ENCODE measurements at places on chromosomes 1 and 21.

GRCh38 chr1:89356658-89357400 is 7.0 kb upstream of the GBP6 start:
- DNase-seq, result no peak

DNA sequence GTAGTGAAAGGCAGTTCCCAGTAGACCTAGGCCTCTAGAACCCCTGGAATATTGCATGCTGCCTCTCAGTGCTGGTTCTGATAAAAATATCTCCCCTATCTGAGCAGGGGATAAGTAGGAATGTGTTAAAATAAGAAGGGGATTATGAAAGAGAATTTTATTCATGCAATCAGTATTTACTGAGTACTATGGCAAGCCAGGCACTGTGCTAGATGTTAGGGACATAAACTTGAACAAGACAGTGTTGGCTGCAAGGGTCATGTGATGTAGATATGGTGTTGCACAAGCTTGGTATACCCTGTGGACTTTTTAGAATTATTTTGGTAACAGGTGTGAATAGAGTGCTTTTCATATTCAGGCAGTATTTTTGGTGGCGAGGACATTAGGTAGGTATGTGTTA is 23.6 kb downstream of the NOS1AP start:
- no peak for DNase-seq

DNA sequence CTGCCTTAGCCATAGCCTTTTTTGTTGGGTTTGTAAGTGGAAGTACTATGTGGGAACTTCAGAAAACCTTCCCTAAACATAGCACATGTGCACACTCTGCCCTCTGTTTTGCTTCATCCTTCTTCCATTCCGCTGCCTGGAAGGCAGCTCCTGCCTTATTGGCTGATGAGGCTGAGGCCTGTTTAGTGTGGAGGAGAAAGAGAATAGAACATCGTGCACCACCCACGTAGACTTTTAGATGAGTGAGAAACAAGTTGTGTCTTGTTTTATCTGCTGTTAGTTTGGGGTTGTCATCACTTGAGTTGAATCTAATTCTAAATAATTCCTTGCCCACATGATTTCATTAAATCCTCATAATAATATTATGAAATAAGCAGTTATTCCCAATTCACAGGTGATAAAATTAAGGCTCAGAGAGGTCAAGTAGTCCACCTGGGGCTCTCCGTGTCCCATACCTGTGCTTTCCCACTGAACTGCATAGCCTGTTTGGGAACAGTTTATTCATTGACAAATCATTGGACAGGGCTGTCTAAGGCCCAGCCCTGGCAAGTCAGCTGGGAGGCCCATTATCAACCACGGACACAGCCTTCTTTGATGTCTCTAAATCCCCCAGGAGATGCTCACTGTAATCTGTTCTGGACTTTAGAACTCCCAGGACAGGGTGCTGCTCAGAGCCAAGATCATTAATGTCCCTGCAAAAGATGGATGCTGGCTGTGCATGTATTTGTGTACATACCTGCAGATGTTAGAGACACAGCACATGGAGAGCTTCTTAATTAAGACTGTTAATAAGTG is 93.0 kb downstream of the ABCA4 start:
- DNase-seq, result no peak

DNA sequence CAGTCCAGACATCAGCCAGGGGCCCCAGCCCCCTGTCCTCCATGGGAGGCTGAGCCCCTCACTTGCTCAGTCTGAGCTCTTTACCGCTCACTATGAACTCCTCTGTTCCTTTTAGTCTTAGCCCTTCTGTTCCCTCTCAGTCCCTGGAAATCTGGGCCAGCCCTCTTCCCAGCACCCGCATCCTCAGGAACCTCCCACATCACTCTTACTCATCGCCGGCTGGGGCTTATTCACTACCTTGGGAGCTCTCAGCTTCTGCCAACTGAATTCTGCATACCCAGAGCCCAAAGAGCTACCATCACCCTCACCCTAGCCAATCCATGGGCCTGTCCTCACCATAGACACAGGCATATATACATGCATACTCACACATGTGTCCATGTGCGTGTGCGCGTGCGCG is 11.5 kb downstream of the KNCN start:
- no peak for DNase-seq

- DNase-seq, result no peak
These were observed 6.0 kb upstream of the AGPAT3 start for GRCh38 chr21:43858806-43859648.

DNA sequence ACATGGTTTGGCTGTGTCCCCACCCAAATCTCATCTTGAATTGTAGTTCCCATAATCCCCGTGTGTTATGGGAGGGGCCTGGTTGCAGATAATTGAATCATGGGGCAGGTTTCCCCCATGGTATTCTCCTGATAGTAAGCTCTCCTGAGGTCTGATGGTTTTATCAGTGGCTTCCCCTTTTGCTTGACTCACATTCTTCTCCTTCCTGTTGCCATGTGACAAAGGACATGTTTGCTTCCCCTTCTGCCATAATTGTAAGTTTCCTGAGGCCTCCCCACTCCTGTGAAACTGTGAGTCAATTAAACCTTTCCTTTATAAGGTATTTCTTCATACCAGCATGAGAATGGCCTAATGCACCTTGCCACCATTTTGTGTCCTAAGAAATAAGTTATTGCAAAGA is 415.0 kb downstream of the COL11A1 start:
- DNase-seq, result no peak

DNA sequence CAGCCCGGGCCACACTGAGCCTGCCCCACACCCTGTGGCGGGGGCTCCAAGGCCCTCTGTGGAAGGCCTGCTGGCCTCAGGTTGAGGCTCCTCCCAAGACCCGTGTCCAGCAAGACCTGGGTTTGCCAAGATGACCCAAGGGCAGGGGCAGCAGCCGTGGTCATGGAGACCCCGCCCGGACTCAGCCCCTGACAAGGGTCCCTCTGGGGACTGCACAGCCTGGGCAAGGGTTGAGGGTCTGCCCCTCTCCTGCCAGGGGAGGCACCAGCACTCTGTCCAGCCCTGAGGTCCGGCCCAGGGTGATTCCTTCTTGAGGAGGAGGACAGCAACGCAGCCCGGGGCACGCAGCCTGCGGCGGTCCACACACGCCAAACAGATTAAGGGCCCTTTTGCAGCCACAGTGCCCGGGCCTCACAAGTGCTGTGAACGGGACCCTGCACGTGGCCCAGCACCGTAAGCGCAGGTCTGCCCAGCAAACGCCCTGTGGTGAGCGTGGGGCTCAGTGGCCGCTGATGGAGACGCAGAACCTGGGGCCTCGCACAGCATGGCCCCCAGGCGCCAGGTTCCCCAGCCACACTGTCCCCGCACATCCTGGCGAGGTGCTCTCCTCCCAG is 3.4 kb downstream of the SPATC1L start:
- DNase-seq, result no peak

GRCh38 chr1:70503358-70503757 is 92.3 kb downstream of the CTH start:
- no peak for DNase-seq

GRCh38 chr1:10664251-10664650 is 132.2 kb downstream of the CASZ1 start:
- no peak for DNase-seq

GRCh38 chr1:227244339-227245118 is 73.8 kb downstream of the CDC42BPA start:
- DNase-seq, result no peak

GRCh38 chr1:23166854-23167253 is 1.8 kb downstream of the LUZP1 start:
- DNase-seq, result no peak

- DNase-seq, result no peak
These were observed 71.2 kb downstream of the CHRM3 start for GRCh38 chr1:239457491-239458143.

DNA sequence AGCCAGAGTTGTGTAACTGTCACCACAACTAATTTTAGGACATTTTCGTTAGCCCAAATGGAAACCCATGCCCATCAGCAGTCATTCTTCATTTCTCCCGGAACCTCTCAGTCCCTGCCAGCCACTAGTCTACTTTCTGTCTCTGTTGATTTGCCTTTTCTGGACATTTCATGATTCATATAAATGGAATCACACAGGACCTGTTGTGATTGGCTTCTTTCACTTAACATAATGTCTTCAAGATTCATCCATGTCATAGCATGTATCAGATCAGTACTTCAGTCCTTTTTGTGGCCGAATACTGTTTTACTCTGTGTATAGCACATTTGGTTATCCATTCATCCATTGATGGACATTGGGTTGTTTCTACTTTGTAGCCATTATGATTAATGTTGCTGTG is 7.1 kb downstream of the SLC66A1 start:
- no peak for DNase-seq

DNA sequence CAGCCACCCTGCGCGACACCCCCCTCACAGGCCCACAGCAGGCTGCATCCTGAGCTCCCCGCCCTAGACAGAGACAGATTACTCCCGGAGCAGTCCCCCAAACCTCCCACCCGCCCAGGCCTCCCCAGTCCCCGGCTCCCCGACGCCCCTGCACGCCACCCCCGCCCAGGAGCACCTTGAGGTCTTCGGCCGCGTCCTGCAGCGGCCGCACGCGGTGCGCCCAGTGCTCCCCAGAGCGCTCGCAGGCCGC is 731 bp downstream of the TRIM11 start:
- DNase-seq, result no peak

DNA sequence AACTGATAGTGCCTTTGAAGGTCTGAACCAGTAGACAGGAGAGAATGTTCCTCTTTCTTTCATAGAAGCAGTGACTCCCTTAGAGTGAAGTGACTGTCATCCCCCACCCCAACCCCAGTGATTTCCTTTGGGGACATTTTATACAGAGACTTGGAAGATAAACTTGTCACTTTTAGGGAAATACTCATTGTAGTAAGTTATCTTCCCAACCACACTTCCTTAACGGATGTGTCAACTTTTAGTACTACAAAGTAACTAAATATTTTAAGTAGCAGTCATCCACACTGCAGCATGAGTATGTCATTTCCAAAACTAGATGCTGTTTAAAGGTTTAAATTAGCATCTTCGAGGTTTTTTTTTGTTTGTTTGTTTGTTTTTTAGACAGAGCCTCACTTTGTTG is 13.7 kb downstream of the LRRC8B start:
- DNase-seq, result no peak

DNA sequence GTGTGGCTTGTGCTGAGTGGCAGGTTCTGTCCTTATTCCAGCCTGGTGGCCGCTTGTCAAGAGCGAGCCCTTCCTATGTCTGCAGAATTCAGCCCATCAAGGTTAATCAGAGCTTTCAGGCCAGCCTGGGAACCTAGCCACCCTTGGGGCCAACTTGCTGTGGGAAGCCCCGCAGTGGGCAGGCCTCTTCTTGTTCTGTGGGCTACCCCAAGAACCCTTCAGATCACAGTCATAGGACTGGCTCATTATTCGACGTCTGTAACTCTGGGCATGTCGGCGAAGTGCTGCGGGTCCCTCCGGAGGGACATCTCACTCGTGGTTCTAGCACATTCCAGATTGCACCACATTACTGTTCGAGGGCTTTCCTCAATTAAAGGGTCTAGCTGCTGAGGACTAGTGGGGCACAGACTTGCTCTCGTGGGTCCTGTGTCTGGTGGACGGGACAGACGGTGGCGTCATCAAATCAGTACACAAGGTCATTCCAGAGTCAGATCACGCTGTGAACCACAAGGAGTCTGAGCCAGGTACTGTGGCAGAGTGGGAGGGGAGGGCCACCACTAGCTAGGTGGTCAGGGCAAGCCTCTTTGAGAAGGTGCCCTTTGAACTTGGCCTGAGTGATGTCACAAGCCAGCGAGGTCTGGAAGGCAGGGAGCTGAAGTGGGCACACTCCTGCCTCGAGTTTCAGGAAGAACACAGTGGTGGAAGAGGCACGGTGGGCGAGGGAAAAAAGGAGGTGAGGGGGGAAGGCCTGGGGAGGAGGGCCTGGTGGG is 20.3 kb upstream of the TNFRSF1B start:
- no peak for DNase-seq

GRCh38 chr1:99347041-99347684 is 82.9 kb downstream of the PLPPR4 start:
- no peak for DNase-seq

- no peak for DNase-seq
These were observed 803 bp downstream of the COP1 start for GRCh38 chr1:176206006-176206960.

DNA sequence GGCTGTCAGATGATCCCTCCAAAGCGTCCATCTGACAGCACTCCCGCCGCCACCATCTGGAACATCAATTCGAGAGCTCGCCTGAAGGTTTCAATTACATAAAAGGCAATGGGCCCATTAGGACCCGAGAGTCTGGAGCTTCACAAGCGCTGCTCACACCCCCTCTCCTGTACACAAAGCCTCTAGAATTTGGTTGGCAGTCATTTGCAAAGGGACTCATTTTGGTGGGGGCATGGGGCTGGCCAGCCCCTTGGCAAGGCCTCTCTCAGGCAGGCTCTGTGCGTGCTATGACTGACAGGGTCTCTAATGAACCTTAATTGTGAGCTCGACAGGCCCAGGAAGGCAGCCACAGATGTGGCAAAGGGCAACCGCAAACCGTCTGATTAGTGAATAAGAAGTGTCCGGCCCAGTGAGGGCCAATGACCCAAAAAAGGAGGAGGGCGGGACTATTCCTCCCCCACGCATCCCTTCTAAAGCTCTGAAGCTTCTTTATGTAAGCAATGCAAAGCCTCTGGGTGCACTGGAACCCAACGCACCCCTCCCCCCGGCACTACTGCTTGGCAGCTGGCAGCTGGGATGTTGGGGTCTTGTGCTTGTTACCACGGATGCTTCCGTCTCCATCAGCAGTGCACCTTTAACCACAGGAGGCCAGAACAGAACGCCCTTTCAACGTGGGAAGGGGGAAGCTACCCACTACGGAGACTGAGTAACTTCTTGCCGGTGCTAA is 79.4 kb downstream of the CAPZB start:
- no peak for DNase-seq

- no peak for DNase-seq
These were observed 10.3 kb downstream of the FHAD1 start for GRCh38 chr1:15257309-15257708.

DNA sequence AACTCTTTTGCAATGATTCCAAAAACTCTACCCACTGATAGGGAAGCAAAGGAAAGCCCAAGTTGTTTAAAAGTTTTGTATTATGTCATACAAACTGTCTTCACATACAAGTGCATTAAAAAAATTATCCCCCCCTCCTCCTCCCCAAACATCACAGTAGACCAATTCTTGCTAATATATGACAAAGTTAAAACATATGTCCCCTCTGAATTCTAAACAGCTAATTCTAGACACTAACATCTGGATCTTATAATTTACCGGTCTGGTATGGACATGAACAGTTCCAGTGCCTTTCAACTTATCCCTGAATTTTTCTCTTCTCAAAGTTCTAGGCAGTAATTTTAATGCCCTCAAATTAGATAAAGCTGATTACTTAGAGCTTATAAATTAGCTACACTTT is 13.4 kb downstream of the RIT1 start:
- DNase-seq, result no peak

DNA sequence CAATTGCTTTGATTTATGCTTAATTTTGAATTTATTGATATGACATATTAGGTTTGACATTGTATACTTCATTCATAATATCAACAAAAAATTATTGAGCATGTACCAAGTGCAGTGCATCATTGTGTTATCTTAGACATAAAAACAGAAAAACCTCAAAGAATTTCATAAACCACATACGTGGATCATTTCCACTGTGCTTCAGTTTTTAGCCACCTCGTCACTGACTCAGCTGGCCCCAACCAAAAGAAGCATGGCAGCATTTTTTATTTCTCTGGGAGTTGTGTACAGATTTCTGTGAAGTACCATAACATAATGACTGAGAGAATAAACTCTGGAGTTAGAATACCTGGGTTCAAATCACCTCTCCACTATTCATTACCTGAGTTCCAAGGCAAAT is 95.6 kb upstream of the C1orf87 start:
- DNase-seq, result no peak

GRCh38 chr1:53539226-53539625 is 80.0 kb downstream of the DMRTB1 start:
- no peak for DNase-seq
